ENCODE measurements at places on chromosomes 6 and 20.
A peak's percentile ranks its signal among the peaks of the same experiment; 100 is the strongest.

- no peak for DNase-seq
These were observed 33.7 kb downstream of the BCAS4 start for GRCh38 chr20:50828363-50829136.

DNA sequence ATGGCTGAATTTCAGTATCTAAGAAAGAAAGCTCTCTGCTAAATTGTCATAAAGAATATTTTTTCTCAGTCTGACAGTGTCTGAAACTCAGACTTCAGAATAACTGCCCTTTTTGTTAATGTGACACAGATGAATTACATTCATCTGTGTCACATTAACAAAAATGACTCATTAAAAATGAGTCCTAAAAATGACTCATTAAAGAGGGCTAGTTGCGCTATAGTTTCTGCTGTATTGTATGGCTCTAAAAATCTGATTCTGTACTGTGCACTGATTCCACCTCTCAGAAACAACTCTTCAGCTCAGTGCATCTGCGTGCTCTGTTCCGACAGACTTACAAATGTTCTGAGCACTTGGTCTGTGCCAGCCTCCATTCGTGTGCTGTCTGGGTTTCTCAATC, 15.0 kb downstream of the RNF114 start:
- peak; percentile 81 for DNase-seq

GRCh38 chr6:69263297-69263696, 533.5 kb downstream of the LMBRD1 start:
- no peak for DNase-seq

DNA sequence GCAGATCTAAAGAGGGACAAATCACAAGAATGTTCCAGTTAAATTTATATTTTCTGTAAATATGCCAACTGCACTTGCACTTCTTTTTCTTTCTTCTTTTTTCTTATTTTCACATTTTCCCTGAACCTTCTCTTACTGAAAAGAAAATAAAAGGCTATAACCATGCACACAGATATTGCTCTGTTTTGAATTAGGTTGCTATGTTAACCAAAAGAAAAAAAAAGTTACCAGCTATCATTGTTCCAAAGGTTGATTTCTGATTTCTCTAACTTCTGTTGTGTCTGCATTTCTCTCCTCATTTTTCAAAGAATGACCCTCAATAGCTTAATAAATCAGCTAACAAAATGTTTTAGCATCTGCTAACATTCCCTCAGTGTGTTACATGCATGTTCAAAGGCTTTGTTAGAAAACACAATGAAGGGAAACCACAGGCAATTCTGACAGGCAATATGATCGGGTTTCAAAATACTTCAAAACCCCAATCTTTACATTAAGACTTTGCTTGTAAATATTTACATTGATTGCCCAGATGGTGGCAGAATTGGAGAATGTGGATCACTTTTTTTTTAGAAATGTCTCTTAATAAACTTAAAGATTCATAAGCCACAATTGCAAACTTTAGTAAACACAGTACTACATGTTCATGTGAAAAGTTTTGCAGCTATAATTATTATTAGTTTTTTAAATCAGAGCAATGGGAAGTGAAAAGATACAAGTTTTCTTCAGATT, 928.3 kb upstream of the FLRT3 start:
- DNase-seq: no peak

DNA sequence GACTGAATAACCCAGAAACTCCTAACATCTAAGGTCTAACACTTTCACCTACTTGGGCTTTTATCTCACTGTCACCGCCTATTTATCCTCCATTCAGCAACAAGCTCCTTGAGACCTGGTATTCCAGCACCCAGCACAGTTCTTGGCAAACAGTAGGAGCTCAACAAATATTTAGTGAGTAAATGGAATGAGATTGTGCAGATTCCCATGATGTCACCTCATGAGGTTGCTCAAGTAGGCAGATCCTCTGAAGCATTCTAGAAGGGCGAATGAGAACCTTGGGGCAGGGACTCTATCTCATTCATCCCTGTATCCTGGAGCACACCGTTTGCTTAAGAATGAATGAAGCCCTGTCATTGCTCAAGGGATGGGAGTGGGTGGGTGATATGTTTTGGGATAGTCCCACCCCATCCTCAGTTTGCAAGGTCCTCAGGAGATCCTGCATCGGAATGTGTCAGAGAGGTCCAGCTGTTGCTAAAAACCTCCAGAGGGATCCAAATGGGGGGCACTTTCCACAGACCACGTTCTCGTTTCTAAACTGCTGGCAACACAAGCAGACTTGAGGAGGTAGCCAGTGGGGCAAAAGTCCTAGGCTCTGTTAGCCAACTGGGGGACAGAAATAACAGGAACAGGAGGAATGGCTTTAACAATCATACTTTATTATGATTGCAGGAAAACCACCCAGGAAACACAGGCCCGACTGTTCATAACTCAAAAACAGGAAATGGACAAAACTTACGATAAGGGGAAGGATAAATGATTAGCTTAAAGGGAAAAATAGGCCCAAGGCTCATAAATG, 42.0 kb downstream of the EDN1 start:
- peak; percentile 30 for DNase-seq

DNA sequence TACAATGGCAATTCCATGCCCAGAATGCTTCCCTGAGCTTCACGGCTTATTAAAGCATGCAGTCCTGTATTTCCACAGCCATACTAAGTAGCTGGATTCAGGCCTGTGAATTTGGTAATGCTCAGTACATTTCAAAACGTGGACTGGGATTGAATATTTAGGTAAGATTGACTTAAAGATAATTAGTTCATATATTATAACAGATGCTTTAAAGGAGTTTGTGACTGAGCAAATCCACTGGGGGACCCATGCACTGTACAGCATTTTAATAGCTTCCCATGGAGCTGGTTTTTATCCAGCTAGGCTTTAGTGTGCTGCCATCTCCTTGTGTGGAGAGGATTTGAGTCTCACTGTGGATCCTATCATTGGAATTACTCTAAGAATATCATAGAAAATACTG, 420.9 kb upstream of the FLRT3 start:
- no peak for DNase-seq
